Activated CD4-positive, alpha-beta T cell treated with anti-CD3 and anti-CD28 coated beads, Interleukin-2, amount 50 U/mL, for 24 hours (primary cell): ENCODE measurements at places on chromosomes 16 and 17.

- no peak for DNase-seq
These were observed 10.9 kb downstream of the UBALD2 start for GRCh38 chr17:76276069-76276431.

DNA sequence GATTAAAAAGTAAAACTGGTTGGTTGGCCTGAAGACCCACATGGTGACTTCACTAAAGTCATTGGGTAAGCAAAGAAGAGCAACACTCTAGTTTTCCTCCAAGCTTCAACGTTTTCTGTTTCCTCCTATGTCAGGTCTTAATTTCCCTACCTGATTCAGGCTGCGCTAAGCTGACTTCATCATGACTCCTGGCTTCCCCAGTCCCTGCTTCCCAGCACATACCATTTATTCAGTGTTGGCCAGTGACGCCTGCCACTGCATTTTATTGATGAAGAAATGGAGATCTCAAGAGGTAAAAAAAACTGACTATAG, 645.3 kb downstream of the WWOX start:
- no peak for DNase-seq

GRCh38 chr16:30523768-30524574, 2.4 kb downstream of the ZNF768 start:
- no peak for DNase-seq

DNA sequence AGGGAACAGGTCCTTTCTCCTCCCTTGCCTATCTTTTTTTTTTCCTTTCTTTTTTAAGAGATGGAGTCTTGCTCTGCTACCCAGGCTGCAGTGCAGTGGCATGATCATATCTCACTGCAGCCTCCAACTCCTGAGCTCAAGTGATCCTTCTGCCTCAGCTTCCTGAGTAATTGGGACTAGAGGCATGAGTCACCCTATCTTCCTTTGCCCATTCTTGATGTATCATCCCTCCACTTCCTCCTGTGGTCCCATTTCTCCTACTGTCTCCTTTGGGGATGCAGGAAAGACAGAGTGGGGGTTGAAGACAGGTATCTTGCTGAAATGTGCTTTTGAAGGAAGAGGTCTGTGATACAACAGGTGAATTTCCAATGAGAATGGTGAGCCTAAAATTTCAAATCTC, 5.5 kb downstream of the MYO19 start:
- DNase-seq, result no peak

- DNase-seq, result no peak
These were observed 34.3 kb upstream of the RPRML start for GRCh38 chr17:47013341-47013740.

GRCh38 chr17:50611634-50612033, 23.0 kb upstream of the ABCC3 start:
- DNase-seq, result no peak
